ENCODE measurements at places on chromosomes 12 and 14.

GRCh38 chr12:51923506-51924365, 16.4 kb downstream of the ACVRL1 start:
- no peak for DNase-seq

DNA sequence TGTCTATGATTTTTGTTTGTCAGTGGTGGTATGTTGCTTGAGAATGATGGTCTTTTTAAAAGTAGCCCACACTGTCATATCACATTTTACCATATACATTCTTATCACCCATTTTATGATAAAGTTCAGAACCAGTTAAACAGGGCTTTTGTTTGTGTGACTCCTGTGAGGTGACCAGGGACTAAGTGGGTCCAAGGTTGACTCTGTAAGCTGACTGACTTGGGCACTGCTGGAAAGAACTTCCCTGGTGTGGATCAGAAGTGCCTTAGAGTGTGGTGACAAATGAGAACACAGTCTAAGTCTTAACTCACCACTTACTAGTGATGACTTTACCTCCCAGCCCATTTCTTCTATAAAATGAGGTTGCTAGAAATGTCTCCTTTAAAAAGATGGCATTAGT, 52.6 kb downstream of the VRK1 start:
- no peak for DNase-seq

GRCh38 chr12:59847127-59847526, 251.3 kb downstream of the SLC16A7 start:
- DNase-seq: no peak

- no peak for DNase-seq
Measured at GRCh38 chr12:128381541-128381940, 114.6 kb downstream of the TMEM132C start.

GRCh38 chr12:108884116-108885012, 4.5 kb downstream of the DAO start:
- no peak for DNase-seq

- DNase-seq: no peak
Measured at GRCh38 chr14:35229792-35230089, 62.4 kb upstream of the PSMA6 start.

DNA sequence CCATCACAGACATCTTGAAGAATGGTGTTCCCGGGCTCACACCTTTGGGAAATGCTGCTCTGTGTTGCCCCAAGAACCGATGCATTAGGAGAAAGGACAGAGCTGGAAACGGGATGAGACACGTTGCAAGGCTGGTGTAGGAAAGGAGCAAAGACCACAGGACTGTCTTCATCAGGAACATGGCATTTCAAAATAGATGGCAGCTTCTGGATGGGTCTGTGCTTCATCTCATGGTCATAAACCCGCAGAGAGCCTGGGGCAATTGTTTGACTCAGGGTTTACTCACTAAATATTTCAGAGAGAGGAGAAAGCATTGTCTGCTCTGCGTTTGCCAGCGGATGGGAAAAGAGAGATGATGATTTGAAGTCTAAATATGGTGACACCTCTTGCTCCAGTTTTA, 76.3 kb downstream of the CACNA1C start:
- peak; percentile 73 for DNase-seq

GRCh38 chr14:71555654-71556559, 376.3 kb upstream of the RGS6 start:
- no peak for DNase-seq

DNA sequence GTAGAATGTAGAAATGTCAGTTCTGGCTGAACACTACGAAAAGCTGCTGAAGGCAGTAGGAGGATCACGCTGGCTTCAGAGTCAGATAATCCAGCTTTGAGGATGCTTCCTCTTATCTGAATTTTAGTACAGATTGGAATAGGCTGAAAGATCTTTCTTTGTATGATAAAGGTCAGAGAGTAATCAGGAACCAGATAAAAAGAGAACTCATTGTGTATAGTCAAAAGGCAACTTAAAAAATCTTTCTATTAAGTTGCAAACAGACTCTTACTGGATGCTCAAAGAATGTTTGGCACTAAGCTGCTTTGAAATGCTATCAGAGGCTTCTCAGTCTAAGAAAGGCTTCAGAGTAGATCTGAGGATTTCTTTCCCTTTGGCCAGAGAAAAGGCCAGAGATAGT, 21.8 kb upstream of the TRHDE start:
- DNase-seq: no peak

DNA sequence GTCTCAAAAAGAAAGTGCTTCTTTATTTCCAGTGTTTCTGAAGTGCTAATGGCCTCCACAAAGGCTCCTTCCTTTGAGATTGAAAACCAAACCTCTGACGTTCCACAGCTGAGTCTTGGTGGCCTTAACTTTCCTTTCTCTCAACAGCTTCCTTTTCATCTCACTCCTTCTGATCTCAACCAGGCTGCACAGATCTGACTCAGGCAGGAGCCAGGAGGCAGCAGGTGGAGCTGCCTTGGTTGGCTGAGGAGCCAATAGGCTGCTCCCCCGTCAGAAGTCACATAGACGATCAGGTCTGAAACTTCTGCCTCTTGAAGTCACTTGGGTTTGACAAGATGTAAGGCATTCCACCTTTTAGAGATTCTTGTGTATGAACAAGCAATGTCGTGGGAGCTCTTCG, 9.1 kb upstream of the KCNA5 start:
- no peak for DNase-seq

GRCh38 chr12:101945369-101946232, 68.2 kb downstream of the DRAM1 start:
- DNase-seq: no peak

DNA sequence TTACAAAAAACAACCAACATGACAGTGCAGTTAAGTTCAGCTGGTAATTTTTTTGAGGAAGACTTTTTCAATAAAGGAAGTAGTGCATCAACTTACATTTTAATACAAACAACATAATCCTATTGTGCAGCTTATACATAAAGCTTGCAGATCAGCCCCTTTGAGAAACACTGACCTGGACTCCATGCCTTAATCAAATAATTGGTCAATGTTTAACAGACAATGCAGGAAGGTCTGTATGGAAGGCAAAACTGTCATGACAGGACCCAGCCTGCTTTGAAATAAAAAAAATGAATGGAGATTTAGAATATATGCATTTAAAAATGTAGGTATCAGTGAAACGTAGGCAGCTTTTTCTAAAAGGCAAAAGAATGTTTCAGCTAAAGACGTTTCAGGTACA, 321.7 kb upstream of the RPL10L start:
- DNase-seq: no peak

DNA sequence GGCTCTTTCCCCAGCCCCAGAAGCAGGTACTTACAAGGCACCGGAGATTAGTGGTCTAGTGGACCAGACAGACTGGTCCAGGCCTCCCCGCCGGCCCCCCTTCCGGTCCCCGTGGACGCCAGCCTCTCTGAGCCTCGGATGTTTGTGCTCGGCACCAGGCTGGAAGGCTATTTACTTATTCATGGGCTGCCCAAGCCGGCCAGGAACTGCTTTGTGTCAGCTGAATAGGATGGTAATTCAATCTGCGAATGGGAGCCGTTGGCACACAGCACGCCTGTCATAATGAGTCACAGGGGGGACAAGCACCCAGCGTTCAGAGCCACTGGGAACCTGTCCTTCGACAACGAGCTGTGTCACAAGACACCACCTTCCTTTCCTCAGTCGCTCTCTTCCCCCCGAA, 82.3 kb downstream of the RIMBP2 start:
- no peak for DNase-seq

DNA sequence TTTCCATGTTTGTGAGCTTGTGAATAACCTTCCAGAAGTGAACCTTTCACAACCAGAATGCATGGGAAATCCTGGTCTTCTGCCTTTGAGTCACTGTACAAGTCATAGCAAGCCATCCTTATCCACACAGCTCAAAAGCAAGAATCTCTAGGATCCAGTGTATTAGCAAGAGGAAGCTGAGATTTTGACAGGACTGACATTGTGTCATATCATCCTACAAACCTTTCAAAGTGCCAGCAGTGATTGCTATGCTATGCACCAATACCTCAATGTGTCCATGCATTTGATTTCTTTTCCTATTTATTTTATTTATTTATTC, 13.5 kb upstream of the NRDE2 start:
- no peak for DNase-seq

DNA sequence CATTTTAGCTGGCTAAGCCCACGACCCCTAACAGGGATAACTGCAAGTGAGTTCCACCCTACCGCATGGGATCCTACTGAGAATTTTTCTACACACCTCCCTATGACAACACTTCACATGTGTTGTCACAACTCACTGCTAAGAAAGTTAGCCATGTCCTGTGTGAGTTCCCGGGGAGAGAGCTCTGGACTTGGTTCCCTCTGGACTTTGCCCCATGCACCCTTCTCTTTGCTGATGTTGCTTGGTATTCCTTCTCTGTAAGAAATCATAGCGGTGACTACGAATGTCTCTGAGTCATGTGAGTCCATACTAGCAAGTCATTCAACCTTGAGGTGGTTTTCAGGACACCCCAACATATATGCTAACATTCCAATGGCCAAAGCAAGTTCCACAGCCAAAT, 9.5 kb upstream of the CDKN3 start:
- no peak for DNase-seq

DNA sequence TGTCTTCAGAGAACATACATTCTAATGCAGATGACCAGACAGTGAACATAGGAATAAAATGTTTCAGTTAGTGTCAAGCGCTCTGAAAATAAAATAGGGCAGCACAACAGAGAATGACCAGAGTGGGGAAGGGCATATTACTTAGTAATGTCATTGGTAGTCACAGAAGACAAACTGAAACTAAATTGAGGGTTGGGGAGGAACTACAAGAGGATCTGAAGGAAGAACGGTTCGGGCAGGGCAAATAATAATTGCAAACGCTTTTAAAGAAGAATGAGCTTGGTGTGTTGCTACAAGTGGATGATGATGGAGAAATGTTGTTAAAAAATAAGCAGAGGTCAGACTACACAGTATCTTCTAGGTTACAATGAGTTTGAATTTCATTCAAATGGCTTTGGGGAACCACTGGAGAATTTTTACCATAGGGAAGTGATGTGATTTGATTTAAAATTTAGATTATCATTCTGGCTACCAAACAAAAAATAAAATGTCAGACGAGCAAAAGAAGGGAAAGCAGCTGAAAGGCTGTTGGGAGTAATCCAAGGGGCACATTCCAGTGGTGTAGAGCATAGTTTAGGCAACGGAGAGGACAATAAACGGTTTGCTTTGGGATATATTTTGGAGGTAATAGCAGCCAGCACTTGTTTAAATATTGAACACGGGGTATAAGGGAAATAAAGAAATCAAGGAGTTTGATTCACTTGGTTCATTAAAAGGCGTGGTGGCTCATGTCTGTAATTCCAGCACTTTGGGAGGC, 56.3 kb upstream of the SLC6A13 start:
- no peak for DNase-seq

- DNase-seq: no peak
Measured at GRCh38 chr12:14366209-14367039, 942 bp downstream of the ATF7IP start.

- no peak for DNase-seq
Measured at GRCh38 chr12:9706086-9706685, 26.7 kb downstream of the CLECL1 start.

DNA sequence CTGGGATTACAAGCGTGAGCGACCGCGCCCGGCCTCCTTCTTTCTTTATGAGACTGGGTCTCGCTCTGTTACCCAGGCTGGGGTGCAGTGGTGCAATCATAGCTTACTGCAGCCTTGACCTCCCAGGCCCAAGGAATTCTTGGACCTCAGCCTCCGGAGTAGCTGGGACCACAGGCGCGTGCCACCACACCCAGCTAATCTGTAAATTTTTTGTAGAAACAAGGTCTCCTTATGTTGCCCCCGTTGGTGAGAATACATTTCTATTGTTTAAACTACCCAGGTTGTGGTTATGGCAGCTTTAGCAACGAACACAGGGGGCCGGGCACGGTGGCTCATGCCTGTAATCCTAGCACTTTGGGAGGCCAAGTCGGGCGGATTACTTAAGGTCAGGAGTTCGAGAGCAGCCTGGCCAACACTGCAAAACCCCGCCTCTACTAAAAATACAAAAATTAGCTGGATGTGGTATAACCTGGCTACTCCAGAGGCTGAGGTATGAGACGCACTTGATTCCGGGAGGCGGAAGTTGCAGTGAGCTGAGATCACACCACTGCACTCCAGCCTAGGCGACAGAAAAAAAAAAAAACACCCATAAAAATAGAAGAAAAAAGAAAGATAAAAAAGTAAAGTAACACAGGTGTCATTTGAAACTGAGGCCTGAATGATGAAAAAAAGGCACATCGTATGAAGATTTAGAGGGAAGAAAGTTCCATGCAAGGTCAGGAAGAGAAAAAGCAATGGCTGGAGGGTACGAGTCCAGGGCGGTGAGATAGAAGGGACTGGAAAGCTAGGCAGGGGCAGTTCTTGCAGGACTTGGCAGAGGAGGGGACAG, 977 bp upstream of the TMEM120B start:
- no peak for DNase-seq

GRCh38 chr12:120529641-120530417, 871 bp upstream of the COQ5 start:
- no peak for DNase-seq

GRCh38 chr12:44837114-44837755, 38.9 kb downstream of the NELL2 start:
- DNase-seq: no peak

- no peak for DNase-seq
Measured at GRCh38 chr14:34460841-34461240, 1.2 kb downstream of the SPTSSA start.

- DNase-seq: no peak
Measured at GRCh38 chr14:100165831-100166440, 6.5 kb upstream of the DEGS2 start.

DNA sequence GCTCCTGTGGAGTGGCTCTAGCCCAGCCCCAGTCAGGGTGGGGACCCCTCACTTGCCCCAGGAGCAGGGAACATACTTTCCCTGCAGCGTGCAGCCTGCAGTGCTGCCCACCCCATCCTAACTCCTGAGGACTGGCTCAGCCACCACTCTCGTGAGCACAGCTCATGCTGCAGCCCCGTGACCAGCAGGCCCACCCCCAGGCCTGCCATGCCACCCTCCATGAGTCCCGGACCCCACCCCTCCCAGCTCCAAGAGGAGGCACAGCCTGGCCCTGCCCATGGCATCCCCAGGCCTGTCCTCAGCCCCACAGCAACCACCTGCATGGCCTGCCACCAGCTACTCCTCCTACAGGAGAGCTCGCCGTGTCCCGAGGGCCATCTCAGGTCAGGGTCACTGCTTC, 3.9 kb upstream of the JAG2 start:
- DNase-seq: no peak

DNA sequence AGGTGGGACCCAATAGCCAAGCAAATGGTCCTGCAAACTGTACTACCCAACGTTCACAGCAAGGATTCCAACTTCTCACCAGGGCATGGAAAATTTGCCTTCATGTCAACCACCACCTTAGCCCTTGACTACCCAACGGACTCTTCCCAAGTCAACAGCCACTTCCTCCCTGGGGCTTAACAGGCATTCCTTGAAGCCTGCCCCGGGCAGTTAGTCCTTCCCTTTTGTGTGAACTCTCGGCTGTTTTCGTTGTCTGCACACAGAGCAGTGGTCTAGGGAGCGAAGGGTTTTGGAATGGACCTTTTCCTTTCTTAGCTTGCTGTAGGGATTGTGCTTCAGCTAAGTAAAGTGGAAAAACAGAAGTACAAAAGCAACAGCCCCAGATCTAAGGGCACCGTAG, 35.2 kb upstream of the TCL1B start:
- DNase-seq: no peak

GRCh38 chr12:97127061-97127460, 220.0 kb downstream of the NEDD1 start:
- no peak for DNase-seq

GRCh38 chr12:78244916-78245507, 414.3 kb downstream of the NAV3 start:
- no peak for DNase-seq

- DNase-seq: no peak
Measured at GRCh38 chr14:35940291-35940690, 114.2 kb downstream of the BRMS1L start.
